ENCODE measurements at places on chromosomes 5 and 9.

GRCh38 chr5:132776131-132776937, 705 bp downstream of the SEPTIN8 start:
- no peak for DNase-seq

- DNase-seq: no peak
Measured at GRCh38 chr5:164580155-164580554, 1074.7 kb downstream of the MAT2B start.

- DNase-seq: no peak
Measured at GRCh38 chr5:109246395-109246794, 163.4 kb downstream of the PJA2 start.

- no peak for DNase-seq
Measured at GRCh38 chr5:34570721-34571676, 85.1 kb upstream of the RAI14 start.

GRCh38 chr9:83304686-83305085, 233.5 kb downstream of the FRMD3 start:
- no peak for DNase-seq

- DNase-seq: no peak
Measured at GRCh38 chr5:126716861-126717260, 60.1 kb upstream of the LMNB1 start.

- no peak for DNase-seq
Measured at GRCh38 chr5:1725641-1726468, 73.8 kb downstream of the MRPL36 start.

DNA sequence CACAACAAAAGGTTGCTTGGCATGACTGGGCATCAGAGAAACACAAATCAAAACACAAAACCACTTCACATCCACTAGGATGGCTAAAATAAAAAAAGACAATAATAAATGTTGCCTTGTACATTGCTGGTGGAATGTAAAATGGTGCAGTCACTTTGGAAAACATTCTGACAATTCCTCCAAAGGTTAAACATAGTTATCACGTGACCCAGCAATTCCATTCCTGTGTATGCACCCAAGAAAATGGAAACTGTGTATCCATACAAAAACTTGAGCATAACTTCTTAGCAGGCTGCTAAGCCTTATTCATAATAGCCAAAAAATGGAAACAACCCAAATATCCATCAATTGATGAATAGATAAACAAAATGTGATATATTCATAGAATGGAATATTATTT, 10.2 kb upstream of the SLC46A2 start:
- no peak for DNase-seq

GRCh38 chr9:101094686-101095085, 66.2 kb downstream of the PLPPR1 start:
- DNase-seq: no peak

DNA sequence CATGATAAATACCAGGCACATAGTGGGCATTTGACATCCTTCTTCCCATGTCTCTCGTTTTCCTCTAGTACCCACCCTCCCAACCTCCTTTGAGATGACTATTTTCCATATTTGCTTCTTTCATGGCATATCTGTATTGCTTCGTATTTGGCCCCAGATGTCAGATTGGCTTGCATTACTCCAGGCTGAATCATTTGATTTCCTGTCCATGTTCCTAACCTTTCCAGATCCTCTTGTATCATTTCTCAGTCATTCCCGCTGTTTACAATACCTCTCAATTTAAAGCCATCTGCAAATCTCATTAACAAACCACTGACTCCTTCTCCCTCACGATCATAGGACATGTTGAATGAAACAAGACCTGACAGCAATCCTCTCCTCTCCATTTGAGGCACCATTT, 19.9 kb downstream of the MTX3 start:
- no peak for DNase-seq

DNA sequence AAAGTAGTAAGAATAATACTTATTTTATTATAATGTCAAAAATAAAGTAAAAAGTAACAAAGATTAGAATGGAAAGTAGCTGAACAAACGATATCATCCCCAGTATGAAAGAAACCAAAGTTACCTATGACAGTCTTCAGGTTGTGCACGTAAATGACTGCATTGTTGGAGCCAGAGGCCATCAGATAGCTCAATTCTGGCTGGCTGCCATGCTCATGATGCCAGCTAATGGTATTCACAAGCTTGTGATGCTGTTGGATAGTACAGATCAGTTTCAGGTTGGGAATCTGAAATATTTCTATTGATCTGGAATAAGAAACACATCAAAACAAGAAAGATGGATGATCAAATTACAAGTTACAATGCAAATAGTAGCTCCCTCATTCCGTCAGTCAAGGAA, 21.1 kb downstream of the GEMIN5 start:
- no peak for DNase-seq

- DNase-seq: no peak
Measured at GRCh38 chr5:118531276-118531675, 457.1 kb downstream of the DTWD2 start.

- no peak for DNase-seq
Measured at GRCh38 chr9:21357479-21358460, 7.1 kb upstream of the IFNA6 start.

- no peak for DNase-seq
Measured at GRCh38 chr9:17052626-17053025, 82.2 kb upstream of the CNTLN start.

DNA sequence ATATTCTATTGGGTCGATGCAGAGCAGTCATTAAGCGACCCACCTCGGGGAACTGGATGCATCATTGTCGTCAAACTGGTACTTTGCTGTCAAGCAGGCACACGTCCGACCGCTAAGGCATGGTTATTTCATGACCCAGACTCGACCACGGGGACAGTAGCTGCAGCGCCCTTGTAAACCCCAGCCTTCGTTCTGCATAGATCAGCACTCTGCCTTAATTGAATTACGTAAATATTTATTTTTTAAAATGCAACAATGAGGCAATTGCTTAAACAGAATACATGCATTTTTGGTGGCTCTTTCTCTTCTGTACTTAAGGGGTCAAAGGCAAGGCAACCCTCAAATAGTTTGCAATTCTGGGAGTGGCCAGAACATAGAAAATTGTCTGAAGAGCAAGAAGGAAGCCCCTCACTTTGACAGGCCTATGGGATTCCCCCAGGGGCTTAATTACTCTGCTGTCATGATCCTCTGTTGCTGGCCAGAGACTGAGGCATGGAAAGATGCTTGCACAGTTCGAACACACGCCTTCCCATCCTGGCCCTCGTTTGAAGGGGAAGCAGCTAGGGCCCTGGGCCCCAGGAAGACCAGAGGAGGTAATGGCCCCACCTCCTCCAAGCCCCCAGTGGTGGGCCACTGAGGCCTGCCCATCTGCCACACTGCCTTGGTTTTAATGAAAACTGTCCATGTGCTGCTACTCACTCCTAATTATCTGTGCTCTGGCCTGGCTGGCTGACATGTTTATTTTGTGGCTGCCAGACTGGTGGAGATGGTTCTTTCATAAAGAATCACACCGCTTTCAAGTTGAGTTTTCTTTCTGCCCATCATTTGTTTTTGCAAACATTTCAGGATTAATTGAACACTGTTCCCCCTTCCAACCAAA, 169.7 kb upstream of the MAST4 start:
- DNase-seq: no peak

DNA sequence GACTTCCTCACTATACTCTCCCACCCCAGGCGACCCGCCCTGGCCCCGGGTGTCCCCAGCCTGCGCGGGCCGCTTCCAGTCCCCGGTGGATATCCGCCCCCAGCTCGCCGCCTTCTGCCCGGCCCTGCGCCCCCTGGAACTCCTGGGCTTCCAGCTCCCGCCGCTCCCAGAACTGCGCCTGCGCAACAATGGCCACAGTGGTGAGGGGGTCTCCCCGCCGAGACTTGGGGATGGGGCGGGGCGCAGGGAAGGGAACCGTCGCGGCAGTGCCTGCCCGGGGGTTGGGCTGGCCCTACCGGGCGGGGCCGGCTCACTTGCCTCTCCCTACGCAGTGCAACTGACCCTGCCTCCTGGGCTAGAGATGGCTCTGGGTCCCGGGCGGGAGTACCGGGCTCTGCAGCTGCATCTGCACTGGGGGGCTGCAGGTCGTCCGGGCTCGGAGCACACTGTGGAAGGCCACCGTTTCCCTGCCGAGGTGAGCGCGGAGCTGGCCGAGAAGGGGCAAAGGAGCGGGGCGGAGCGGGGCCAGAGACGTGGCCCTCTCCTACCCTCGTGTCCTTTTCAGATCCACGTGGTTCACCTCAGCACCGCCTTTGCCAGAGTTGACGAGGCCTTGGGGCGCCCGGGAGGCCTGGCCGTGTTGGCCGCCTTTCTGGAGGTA, 2.1 kb downstream of the CA9 start:
- DNase-seq: no peak

DNA sequence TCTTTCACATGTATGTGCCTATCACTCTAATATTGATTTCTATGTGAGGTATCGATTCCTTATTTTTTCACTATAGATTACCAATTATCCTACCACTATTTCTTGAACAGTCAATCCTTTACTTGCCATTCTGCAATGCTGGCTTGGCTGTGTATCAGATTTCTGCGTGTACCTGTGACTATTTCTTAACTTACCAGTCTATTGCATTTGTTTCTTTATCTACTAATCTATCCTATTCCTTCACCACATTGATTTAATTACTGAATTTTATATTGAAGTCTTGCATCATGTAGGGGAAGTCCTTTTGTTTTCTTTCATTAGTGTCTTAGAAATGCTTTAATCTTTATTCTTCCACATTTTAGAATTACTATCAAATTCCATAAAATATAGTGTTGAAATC, 684.8 kb downstream of the LRRC70 start:
- DNase-seq: no peak

DNA sequence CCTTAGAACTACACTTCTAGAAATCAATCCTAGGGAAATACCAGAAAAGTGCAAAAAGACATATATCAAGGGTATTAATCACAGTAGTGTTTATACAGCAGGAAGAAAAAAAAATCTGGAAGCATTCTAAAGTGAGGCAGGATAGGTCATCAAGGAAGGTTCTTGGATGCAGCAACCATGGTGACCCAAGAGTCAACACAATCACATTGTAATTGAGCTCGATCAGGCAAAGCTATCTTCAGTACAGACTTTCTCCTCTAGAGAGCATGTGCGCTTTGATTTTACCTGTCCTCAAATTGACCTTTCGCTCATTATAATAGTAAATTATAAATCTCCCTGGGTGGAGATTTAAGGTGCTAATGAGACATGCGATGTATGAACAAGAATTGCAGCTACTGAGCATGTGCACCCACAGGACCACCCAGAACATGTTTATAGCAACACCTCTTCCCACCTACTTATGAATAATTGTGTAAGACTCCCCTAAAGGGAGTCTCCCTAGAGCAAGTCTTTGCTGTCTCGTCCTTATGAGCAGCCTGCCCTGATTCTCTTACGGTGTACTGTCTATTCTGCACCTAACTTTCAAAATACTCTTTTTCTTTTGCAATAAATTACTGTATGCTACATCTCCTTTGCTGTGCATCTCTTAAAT, 297.7 kb downstream of the ATPSCKMT start:
- no peak for DNase-seq

DNA sequence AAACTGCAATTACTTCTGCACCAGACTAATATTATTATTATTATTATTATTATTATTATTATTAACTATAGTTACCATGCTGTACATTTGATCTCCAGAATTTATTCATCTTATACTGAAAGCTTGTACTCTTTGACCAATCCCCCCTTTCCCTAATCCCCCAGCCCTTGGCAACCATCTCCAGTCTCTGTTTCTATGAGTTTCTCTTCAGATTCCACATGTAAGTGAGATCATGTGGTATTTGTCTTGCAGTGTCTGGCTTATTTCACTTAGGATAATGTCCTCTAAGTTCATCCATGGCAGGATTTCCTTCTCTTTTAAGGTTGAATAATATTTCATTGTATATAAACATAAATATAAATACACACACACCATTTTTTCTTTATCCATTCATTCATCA, 287.0 kb upstream of the DAB2 start:
- DNase-seq: no peak

- DNase-seq: no peak
Measured at GRCh38 chr9:136309101-136309801, 5.4 kb upstream of the CCDC187 start.

GRCh38 chr9:105842023-105842644, 147.8 kb downstream of the TMEM38B start:
- DNase-seq: no peak

DNA sequence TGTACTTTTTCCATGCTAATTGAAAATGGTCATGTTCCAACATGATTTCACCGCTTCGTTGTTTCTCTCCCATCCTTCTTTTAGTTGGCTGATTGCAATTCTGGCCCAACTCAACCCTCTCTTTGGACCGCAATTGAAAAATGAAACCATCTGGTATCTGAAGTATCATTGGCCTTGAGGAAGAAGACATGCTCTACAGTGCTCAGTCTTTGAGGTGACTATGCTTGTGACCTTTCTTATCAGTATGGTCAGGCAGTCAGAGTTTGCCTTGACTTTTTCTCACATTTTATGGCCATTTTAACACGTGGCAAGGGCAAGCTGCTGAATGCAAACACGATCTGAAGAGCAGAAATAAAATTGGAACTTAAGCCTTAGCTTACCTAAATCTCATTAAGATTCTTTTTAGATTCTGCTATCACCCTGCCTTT, 36.0 kb upstream of the CREBRF start:
- DNase-seq: no peak

GRCh38 chr5:154467655-154468354, 10.2 kb downstream of the HAND1 start:
- DNase-seq: peak; percentile 75

DNA sequence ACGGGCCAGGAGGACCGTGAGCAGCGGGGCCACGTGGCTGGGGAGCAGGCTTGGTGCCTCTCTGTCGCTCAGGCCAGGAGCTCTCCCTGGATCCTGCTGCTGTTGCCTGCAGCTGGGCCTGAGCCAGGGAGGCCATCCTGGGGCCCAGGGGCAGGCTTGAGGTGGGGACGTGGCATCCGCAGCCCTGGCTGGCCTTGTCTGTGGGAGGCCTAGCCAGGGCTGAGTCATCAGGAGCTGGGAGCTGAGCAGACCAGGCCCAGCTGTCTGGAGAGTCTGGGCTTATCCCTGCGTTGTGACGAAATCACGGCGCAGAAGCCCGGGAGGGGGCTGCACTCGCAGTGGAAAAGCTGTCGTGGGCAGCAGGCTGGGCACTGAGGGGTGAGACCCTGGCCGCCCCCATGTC, 138.8 kb upstream of the COL5A1 start:
- DNase-seq: no peak

DNA sequence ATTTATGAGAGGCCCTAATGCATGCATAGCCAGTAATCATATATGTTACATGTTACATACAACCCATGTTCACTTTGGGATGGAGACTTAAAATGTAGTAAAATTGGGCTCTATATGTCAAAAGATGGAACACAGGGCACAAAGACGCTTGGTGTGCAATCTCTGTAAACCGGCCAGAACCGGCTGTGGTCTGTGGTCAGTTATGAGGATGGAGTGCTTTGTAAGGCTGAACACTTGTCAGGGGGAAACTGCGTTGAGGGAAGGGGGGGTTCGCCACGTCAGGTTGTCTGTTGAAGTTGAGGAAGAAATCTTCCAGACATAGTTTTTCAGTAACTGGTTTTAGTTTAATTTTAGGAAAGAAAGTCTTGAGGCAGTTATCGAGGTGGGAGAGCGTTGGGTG, 2.7 kb upstream of the CKMT2 start:
- no peak for DNase-seq

DNA sequence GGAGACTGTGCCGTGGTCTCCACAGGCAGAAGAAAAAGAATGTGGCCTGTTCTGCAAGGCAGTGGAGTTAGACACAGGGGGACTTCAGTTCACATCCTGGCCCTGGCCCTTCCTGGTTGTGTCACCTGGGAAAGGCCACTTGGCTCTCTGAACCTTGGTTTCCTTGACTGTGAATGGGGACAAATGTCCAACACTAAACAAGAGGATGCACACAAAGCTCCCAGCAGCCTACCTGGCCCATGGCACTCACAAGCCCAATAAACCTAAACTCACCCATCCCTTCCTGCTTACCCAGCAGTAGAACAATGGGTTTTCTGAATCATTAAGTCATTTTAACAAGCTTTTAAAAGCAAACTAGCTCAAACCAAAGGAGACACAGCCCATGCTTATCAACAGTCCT, 103.9 kb downstream of the FRMD3 start:
- no peak for DNase-seq
